Pancreas (tissue), 10 donors: ENCODE measurements at places on chromosomes 3 and 15. TPM values are rescaled to one million over a fixed set of nuclear protein-coding genes. Genes with fewer than 3 reads are reported as not detected.

DNA sequence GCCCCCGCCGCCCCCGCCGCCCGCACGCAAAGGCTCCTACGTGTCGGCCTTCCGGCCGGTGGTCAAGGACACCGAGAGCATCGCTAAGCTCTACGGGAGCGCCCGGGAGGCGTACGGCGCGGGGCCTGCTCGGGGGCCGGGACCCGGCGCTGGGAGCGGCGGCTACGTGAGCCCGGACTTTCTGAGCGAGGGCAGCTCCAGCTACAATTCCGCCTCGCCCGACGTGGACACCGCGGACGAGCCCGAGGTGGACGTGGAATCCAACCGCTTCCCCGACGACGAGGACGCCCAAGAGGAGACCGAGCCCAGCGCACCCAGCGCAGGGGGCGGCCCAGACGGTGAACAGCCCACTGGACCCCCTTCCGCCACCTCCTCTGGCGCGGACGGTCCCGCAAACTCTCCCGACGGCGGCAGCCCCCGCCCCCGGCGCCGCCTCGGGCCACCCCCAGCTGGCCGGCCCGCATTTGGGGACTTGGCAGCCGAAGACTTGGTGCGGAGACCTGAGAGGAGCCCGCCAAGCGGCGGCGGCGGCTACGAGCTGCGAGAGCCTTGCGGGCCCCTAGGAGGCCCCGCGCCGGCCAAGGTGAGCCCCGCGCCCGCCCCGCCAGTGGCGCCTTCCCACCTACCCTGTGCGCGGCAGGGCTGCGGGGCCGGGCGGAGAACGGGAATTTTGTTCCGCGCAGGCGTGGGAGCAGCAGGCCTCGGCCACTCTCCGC, 2.4 kb downstream of the SKOR1 start:
- H3K4me1 ChIP-seq = peaks cover 4% of the 10 kb centered on the region
- DNase-seq = no peak
- peaks cover 30% of the 10 kb centered on the region for H3K27me3 ChIP-seq

DNA sequence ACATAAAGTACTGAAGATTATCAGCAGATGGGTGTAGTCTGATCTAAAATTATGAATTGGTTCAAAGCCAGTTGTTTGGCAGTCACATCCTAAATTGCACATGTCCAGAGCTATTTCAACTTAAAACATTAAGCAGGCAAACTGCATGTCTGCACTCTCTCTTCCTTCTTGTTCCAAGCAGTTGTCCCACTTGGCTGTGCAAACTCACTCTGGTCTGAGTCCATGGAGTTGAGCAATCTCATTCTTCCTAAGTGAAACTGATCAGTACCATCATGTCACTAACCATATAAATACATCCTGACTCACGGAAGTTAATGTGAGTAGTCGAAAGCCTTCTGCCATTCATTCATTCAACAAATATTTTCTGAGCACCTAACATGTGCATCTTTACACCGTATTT, 353.0 kb downstream of the ROBO1 start:
- H3K27me3 ChIP-seq = no peaks in the 10 kb centered on the region
- H3K4me1 ChIP-seq = no peaks in the 10 kb centered on the region
- DNase-seq = no peak
- H3K27ac ChIP-seq = no peak overlapping the region
- no peaks in the 10 kb centered on the region for H3K36me3 ChIP-seq
- H3K4me3 ChIP-seq = no peak overlapping the region

DNA sequence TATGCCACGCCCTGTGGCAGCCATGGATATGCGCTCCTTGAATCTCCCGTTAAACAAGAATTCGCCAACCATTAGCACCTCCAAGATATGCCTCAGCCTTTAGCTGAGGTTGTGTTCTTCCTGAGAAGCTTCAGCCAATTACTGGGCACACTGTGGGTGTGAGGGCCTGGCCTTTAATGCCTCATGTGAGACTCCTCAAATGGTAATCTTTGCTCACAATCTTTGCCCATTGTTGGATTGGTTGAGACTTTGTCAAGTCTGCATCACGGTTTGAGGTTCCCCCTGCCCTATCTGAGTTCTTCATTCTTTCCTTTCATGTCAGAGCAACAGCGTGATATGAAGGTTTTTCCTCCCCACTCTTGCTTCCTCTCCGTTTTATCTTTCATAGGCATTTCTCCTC, 108.1 kb upstream of the CCDC54 start:
- peaks cover 4% of the 10 kb centered on the region for H3K4me1 ChIP-seq
- no peak overlapping the region for H3K4me3 ChIP-seq
- no peaks in the 10 kb centered on the region for H3K36me3 ChIP-seq
- H3K27ac ChIP-seq = no peak overlapping the region
- no peak for DNase-seq

DNA sequence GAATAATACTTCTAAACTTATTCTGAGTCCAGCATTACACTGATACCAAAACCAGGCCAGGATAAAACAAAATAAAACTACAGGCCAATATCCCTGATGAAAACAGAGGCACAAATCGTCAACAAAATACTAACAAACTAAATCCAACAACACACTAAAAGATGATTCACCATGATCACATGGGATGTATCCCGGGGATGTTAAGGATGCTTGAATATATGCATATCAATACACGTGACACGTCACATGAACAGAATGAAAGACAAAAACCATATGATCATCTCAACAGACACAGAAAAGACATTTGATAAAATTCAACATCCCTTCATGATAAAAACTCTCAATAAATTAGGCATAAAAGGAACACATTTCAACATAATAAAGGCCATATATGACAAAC, 91.5 kb downstream of the CSNK1G1 start:
- H3K4me3 ChIP-seq = no peak overlapping the region
- DNase-seq = no peak
- no peak overlapping the region for H3K27ac ChIP-seq
- H3K36me3 ChIP-seq = no peaks in the 10 kb centered on the region
- no peaks in the 10 kb centered on the region for H3K4me1 ChIP-seq

GRCh38 chr3:149031096-149031495, 39.8 kb downstream of the GYG1 start:
- H3K27ac ChIP-seq = no peak overlapping the region
- no peak overlapping the region for H3K4me3 ChIP-seq
- no peaks in the 10 kb centered on the region for H3K4me1 ChIP-seq
- no peak for DNase-seq
- H3K27me3 ChIP-seq = no peaks in the 10 kb centered on the region

DNA sequence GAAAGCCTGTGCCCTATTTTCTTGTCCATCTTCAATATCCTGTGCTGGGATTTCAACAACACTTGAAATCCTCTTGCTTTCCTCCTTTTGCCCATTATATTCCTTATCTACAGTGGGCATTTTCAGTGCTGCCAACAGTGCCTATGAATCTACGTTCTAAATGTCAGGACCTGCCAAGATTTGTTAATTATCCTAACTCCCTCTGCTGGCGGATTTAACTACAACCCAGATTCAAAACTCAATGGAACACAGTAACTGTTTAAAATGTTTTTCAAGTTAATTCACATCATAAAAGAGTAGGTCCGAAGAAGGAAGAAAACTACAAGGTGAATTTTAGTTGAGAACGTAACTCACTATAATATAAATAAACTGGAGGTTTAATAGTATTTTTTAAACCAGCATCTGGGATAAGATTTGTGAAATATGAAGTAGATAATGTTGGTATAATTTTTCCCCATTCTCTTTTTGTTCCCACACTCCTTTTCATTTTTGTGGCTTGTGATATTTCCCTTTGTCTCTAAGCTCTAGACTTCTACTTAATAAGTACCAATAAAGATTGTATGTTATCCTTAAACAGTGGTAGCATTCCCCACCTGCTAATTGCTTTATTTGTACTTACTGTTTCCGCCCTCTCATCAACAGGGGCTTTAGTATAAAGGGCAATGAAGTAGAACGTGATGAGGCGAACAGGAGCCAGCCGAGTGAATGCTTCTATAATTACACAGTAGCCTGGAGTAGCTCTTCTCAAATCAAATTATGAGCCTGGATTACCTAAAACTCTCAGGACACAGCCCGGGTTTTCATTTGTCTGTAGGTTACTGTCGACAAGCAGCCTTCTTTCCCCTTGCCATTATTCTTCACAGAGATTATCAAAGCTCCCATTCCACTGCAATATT, 302.5 kb upstream of the ATP11B start:
- H3K4me3 ChIP-seq = no peak overlapping the region
- H3K27ac ChIP-seq = no peak overlapping the region
- no peak for DNase-seq

DNA sequence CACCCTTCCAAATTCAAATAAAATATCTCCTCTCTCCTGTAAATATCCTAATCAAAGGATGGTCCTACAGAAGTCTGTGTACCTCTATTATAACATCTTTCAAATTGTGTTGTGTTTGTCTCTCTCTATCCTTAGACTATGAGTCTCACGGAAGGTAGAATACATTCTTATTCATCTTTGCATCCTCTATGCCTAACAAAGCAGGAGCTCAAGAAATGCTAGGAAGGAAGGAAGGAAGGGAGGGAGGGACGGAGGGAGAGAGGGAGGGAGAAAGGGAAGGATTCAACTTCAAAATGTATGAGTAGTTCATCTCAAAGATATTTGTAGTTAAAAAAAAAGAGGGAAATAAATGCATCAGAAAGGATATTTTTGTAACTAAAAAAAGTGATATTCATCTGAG, 150.0 kb downstream of the RTP4 start:
- no peaks in the 10 kb centered on the region for H3K4me1 ChIP-seq
- no peaks in the 10 kb centered on the region for H3K27me3 ChIP-seq
- no peak overlapping the region for H3K27ac ChIP-seq
- no peak overlapping the region for H3K4me3 ChIP-seq

DNA sequence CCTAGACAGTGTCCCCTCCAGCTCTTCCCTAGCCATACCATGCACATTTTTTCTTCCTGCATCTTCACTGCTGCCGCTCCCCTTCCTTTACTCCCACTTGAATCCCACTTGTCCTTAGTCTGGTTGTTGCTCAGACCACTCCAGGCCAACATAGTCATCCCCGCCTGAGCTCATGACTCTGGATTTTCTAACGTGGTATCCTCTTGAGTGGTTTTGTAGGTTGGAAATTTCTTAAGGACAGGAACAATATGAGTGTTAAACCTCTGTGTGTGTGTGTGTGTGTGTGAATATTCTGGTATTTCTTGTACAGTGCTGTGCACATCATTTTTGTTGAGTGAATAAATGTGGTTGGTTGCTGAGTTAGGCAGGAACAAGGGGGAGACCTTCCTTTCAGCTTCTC, 3.1 kb downstream of the BAHD1 start:
- no peaks in the 10 kb centered on the region for H3K36me3 ChIP-seq
- peaks cover 7% of the 10 kb centered on the region for H3K4me1 ChIP-seq
- no peak overlapping the region for H3K27ac ChIP-seq
- no peak for DNase-seq
- no peaks in the 10 kb centered on the region for H3K27me3 ChIP-seq

DNA sequence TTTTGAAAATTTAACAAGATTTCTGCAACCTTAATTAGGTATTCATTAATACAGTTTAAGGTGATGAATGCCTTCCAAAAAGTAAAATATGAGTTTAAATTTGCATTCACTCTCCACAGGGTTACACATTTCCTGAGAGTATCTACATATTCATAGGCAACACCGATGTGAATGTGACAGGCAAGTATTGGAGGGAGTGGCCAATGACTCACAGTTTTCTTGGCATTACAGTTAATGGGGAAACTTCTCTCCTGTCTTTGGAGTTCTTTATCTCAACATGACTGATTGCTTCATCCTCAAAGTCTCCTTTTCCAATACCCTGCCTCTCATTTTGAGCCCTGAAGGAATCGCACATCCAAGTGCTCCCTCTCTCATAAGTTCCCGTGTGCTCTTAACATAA, 181.9 kb upstream of the CHL1 start:
- no peak for DNase-seq
- H3K36me3 ChIP-seq = no peaks in the 10 kb centered on the region
- no peaks in the 10 kb centered on the region for H3K4me1 ChIP-seq
- H3K27ac ChIP-seq = no peak overlapping the region

GRCh38 chr15:99438224-99438585, 127.6 kb upstream of the MEF2A start:
- H3K4me1 ChIP-seq = no peaks in the 10 kb centered on the region
- H3K27ac ChIP-seq = no peak overlapping the region
- H3K4me3 ChIP-seq = no peak overlapping the region
- no peaks in the 10 kb centered on the region for H3K27me3 ChIP-seq
- DNase-seq = no peak

DNA sequence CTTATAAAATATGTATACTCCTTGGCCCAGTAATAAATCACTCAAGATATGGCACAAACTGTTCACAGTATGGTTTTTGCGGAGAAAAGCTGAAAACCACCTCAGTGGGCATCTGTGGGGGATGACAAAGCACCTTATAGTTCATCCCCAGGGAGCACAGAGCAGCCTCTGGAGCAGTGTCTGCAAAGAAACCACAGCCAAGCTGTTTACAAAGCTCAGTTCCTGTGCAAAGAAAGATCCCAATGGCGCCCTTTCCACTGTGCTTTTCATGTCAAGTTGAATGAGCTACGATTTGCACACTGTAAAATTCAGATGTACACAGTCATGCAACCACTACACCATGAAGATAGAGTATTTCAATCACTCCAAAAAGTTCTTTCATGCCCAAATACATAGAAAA, 2.5 kb upstream of the EFCC1 start:
- no peak for DNase-seq
- no peaks in the 10 kb centered on the region for H3K27me3 ChIP-seq
- H3K27ac ChIP-seq = no peak overlapping the region
- H3K4me3 ChIP-seq = no peak overlapping the region
- no peaks in the 10 kb centered on the region for H3K4me1 ChIP-seq

- no peaks in the 10 kb centered on the region for H3K36me3 ChIP-seq
- H3K4me3 ChIP-seq = no peak overlapping the region
- H3K27me3 ChIP-seq = no peaks in the 10 kb centered on the region
Measured at GRCh38 chr15:79724312-79724711, 172.5 kb downstream of the MTHFS start.

DNA sequence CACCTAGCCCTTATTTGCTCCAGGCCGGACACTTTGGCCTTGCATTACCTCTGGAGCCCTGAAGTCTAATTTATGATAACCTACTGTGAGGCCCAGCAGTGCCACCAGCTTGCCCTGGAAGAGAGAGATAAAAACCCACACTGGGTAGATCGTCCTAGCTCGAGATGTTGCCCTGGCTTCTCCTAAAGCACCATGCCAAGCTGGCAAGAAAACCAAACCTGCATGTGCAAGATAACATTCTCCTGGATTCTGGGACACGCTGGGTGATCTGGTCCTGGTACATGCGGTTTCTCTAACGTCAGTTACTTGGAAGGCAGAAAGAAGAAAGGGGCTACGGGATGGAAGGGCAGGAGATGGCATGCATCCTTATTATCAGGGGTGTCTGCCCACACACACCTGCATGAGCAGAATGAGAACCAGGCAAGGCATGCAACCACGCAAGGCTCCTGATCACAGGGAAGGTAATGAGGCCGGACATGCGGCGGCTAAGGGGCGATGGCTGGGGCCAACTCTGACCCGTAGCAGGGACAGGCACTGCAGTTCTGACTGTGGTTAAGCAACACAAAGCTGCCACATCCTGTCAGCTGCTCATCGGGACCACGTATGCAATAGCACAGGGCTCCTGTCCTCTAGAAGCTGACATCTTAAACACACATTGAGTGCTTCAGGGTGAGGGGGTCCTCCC, 73.0 kb downstream of the OXNAD1 start:
- no peak overlapping the region for H3K4me3 ChIP-seq
- no peak for DNase-seq
- no peaks in the 10 kb centered on the region for H3K4me1 ChIP-seq
- no peaks in the 10 kb centered on the region for H3K36me3 ChIP-seq

GRCh38 chr3:152430223-152431002, 161.7 kb downstream of the MBNL1 start:
- H3K27ac ChIP-seq = no peak overlapping the region
- no peaks in the 10 kb centered on the region for H3K4me1 ChIP-seq
- H3K27me3 ChIP-seq = no peaks in the 10 kb centered on the region
- DNase-seq = no peak

RTP1 gene
- total RNA-seq = not detected

TNNC1 gene
- total RNA-seq = 0.98 TPM

XCR1 gene
- 0.31 TPM for total RNA-seq
